ENCODE measurements at places on chromosomes 12 and 14.

DNA sequence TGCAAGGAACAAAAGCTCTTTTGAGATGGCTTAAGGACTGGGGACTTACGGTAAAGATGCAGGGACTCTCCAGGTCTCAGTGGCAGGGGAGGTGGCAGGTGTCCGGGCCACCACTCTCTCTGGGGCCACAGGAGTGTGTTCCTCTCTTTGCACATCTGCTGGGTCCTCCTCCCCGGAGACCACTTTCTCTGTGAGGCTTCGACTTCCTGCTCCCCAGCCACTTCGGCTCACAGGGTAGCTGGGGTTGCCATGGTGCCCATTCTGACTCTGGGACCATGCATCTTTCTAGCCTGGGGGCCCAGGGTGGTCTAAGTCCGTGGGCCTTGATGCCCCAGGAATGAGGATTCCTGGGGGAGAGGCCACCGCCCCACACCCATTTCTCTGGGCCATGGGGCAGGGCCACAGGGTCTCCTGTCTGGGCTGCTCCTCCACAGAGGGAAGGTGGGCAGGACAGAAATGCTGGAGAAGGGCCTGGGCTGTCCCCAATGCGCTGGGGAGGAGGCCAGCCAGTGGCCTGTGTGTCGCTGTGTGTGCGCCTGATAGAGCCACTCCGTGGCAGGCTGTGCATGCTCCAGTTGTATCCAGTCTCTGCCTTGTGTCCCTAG is 38.5 kb downstream of the CCDC92 start:
- no peak for DNase-seq

DNA sequence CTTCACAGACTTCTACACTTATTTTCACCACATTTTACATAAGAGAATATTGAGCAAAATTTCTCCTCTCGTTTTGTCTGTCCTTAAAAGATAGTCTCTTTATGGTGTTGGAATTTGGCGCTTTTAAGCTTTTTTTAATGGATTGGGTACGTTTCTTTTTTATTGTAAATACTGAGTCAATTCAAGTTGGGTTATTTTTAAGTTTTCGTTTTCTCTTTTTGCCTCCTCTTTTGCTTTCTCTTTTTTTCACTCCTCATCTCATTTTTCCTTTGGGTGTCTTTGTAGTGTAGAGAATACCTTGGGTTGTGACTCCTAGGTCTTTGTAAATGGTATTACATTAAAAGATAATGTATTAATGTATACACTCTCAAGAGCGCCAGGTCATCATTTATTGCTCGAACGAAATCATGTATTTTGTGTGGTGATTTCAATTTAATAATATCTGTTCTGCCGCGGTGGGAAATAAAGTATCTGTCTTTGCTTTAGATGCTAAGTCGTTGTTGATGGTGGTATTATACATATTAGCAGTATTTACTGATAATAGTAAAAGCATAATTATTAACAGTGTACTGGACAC is 845 bp downstream of the TMX1 start:
- no peak for DNase-seq

- DNase-seq, result no peak
These were observed 191.7 kb downstream of the TMX1 start for GRCh38 chr14:51431741-51432140.

GRCh38 chr12:46260124-46260912 is 8.5 kb downstream of the SLC38A1 start:
- DNase-seq, result no peak

- no peak for DNase-seq
These were observed 100.6 kb downstream of the ANO4 start for GRCh38 chr12:100895192-100895591.

Data from T1000 (cell line).